ENCODE measurements at places on chromosomes 5 and 9.

- no peak for DNase-seq
Measured at GRCh38 chr5:109161914-109162683, 247.7 kb downstream of the PJA2 start.

- no peak for DNase-seq
Measured at GRCh38 chr5:135221187-135221473, 177.9 kb downstream of the MACROH2A1 start.

DNA sequence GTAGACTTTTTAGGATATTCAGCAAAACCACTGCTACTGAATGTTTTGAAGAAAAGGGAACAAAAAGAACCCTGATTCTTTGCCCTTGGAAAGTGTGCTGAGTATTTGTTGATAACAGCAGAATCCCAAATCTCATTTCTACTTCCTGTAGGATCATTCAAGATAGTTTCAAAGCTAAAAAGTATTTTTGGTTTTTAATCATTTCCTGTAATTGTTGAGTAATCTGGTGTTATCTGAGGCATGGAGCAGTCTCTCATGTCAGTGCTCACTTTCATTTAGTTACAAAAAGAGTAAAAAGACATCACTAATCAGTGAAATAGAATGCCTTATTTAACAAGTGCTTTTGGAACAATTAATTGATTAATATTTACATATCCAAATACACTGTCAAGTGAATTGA lies 56.1 kb downstream of the ITGA2 start:
- DNase-seq: no peak

GRCh38 chr5:6868171-6868570 lies 154.9 kb downstream of the TENT4A start:
- no peak for DNase-seq

DNA sequence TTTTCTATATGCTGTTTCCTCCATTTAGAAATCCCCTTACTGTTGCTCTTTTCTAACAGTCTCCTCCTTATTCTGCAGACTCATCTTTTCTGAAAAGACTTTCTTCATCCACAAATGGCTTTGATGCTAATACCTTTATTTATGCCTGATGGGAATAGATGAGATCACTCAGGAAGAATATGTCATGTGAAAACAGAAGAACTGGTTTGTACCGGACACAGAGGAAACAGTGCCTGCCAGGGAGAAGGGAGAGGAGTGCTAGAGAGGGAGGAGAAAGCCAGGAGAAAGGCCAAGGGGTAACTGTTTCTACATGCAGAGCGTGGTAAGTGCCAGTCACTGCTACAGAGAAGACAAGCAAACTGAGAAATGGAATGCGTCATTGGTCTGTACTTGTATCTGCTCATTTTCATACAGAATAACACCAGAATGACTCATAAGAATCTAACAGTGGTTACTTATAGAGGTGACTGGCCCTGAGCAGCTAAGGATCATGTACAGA lies 45.9 kb upstream of the PJA2 start:
- no peak for DNase-seq

GRCh38 chr9:1171546-1171945 lies 121.4 kb downstream of the DMRT2 start:
- no peak for DNase-seq

GRCh38 chr5:170360709-170361108 lies 28.5 kb downstream of the KCNMB1 start:
- DNase-seq: no peak

DNA sequence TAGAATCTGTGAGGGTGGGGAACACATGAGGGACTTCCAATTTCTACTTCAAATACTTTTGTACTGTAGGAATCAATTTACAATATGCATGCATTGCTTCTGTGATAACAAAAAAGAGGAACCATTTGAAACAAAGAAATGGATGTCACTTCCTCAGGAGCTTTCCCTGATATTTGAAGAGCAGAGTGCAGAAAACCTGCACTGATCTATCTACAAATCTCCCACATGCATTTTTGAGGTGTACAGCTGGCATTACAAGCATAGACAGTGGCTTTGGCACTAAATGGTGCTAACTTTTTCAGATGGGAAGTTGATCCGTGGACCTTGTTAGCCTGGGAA lies 27.7 kb downstream of the YIPF5 start:
- DNase-seq: no peak

- DNase-seq: no peak
Measured at GRCh38 chr9:4936823-4937222, 48.2 kb upstream of the JAK2 start.

DNA sequence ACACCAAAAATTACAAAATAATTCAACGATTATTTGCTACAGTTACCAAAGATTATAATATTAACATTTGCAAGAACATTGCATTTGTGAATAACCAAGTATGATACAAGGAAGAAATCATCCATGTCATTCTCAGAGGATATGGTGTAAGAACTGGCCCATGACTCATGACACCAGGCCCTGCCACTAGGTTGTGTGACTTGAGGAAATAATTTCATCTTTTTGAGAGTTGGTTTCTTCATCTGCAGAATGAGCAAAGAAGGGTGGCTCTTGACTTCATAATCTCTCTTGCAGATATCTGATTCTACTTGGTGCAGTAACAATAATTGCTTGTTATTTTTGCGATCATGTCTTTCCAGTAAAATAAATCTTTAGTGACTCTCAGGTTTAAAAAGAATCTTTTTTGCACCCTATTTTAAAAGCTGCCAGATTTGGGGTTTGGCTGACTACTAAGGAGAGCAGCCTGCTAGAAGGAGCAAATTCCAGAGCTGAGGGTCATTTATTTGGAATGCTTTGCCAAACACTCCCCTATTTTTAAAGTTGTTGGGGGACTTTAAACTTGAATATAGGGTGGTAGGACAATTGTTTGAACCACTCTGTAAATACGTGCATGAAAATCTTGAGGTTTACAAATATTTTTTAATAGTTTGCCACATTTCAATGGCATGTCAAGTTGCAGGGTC lies 23.5 kb downstream of the ITGA1 start:
- no peak for DNase-seq

DNA sequence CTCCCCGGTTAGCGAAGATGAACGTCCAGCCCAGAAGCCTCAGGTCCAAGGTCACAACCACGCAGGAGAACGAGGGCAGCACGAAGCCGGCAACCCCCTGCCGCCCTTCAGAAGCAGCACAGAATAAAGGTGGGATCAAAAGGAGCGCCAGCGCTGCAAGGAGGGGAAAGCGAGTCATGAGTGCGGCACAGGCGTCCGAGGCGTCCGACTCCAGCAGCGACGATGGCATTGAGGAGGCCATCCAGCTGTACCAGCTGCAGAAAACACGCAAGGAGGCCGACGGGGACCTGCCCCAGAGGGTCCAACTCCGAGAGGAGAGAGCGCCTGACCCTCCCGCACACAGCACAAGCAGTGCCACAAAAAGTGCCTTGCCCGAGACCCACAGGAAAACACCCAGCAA lies 5.8 kb downstream of the PPP1R26 start:
- no peak for DNase-seq

DNA sequence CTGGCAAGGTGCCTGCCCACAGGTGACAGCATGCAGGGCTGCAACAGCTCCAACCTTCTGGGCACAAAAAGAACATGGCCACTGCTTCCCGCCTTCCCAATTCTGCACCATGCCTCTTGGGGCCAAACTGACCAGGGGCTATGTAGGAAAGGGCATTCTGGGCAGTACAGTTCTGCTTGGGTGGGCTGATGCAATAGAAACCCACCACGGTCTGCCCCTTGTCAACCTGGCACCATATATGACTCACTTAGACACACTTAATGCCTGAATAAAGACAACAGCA lies 40.2 kb upstream of the FCN1 start:
- no peak for DNase-seq

GRCh38 chr5:170861917-170862766 lies at the start of gene RANBP17:
Gene RANBP17 (plus strand): TSS chr5:170862018.
- no peak for DNase-seq

- no peak for DNase-seq
Measured at GRCh38 chr9:138105561-138106505, 228.3 kb downstream of the CACNA1B start.

DNA sequence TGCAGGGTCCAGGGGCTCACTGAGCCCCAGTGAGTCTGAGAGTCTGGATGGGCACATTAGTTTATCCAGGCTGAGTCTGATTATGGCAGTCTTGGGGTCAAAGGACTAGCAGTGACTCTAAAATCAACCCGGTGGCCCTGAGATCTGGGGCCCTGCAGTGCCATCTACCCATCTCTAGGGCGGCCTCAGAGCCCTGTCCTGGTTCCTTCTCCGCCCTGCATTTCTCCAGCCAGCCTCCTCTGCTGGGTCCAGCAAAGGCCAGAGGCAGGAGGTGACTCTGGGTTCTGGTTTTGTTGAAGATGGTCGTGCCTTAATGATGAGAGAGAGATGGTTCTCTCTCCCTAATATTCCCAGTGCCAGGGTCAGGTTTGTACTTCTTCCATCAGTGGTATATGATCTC lies 15.0 kb downstream of the DCANP1 start:
- DNase-seq: no peak

GRCh38 chr5:103436656-103437055 lies 125.9 kb downstream of the NUDT12 start:
- no peak for DNase-seq

- no peak for DNase-seq
Measured at GRCh38 chr9:114061292-114061691, 16.8 kb downstream of the AMBP start.

DNA sequence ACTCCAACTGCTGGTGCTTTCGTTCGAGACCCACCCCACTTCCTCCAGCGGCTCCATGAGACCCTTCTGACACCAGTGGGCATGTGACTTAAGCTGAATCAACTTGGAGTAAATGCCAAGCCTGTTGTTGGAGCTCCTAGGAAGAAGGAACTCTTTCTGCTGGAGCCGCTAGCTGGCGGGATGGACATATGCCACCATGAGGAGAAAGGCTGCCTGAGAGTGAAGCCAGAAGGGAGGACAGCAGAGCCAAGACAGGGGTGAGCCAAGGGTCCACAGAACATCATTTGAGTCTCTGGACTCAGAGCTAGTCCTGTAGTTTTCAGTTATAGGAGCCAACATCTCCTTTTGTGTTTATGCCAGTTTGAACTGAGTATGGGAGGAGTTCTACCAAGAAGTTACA lies 35.9 kb downstream of the ANXA6 start:
- DNase-seq: no peak

- no peak for DNase-seq
Measured at GRCh38 chr9:16825331-16825725, 45.1 kb downstream of the BNC2 start.

DNA sequence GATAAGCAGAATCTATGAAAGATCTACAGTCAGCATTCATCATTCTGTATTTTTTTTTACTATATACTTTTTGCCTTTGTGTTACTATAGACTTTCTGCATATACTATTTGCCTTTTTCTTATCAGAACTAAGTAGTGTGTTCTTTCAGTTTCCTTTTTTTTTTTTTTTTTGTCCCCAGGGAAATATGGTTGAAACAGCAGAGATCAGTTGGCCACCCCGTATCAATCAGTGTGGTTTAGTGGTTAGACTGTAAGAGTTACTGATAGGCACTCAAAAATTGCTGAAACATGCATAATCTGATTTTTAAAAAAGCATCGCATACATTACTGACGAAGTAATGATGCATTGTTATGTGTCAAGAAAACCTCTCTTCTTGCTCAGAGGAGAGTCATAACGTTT lies 990.8 kb upstream of the EDIL3 start:
- no peak for DNase-seq

GRCh38 chr9:70677055-70677735 lies 262.7 kb upstream of the KLF9 start:
- no peak for DNase-seq

All from activated CD4-positive, alpha-beta T cell treated with anti-CD3 and anti-CD28 coated beads, Interleukin-2, amount 50 U/mL, for 24 hours (primary cell).